Breast epithelium (tissue), 4 donors: ENCODE measurements at places on chromosomes 3 and 15. TPM values are rescaled to one million over a fixed set of nuclear protein-coding genes. Genes with fewer than 3 reads are reported as not detected.
A peak's percentile ranks its signal among the peaks of the same experiment; 100 is the strongest.

GRCh38 chr3:129615751-129616281, 9.3 kb upstream of the PLXND1 start:
- no peaks in the 10 kb centered on the region for H3K36me3 ChIP-seq
- H3K27ac ChIP-seq = no peak overlapping the region
- no peak for DNase-seq
- peaks cover 6% of the 10 kb centered on the region for H3K4me1 ChIP-seq
- no peaks in the 10 kb centered on the region for H3K27me3 ChIP-seq

Gene FANCD2OS
- not detected for total RNA-seq

- no peaks in the 10 kb centered on the region for H3K27me3 ChIP-seq
- H3K36me3 ChIP-seq = no peaks in the 10 kb centered on the region
- H3K27ac ChIP-seq = peak overlapping the region; percentile 68
- no peaks in the 10 kb centered on the region for H3K4me1 ChIP-seq
Measured at GRCh38 chr3:42819351-42819965, 10.2 kb downstream of the ACKR2 start.

Gene PDHB
- total RNA-seq = 57.1 TPM

Gene LIPC
- not detected for total RNA-seq

GRCh38 chr3:120143676-120144075, 49.4 kb upstream of the GSK3B start:
- no peak for DNase-seq
- H3K4me1 ChIP-seq = no peaks in the 10 kb centered on the region
- H3K36me3 ChIP-seq = no peaks in the 10 kb centered on the region
- H3K4me3 ChIP-seq = no peak overlapping the region

DNA sequence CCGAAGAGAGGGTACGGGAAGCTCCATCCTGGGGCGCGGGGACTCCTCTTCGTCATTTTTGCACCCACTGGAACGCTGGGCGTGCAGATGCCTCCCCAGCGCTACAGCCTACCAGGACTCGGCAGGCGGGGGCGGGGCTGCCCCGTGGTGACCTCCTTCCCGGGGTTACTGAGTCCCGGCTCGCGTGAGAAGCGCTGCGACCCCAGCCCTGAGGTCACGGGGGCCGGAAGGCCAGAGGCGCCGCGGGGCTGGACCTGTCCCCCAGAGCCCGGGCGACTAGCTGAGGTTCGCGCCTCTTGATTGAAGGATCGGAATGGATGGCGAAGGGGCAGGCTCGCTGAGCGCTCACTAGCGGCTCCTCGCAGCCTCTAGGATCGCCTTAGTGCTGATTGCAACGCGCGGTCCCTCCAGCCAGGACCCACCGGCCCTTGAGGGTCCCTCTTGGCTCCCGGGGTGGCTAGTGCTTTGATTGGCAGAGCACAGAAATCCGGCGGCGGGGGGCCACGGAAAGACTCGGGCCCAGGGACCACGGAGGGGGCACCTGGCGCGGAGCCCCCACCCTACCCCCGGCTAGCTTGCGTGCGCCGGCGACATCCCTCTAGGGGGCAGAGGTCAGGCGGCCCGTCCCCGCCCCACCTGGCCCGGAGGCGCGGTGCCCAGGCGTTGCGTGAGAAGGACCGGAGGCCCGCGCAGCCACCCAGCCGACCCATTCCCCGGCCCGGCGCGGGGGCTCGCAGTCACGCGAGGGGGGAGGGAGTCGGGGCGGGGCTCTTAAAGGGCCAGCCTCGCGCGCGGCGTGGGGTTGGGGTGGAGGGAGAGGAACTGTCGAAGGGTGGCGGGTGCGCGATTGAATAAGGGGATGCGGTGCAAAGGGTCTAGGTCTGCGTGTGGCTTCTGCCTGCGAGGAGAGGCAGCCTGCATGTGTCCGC, 781 bp upstream of the CYP1A1 start:
- no peak for DNase-seq
- peaks cover 25% of the 10 kb centered on the region for H3K27me3 ChIP-seq
- no peak overlapping the region for H3K27ac ChIP-seq
- no peaks in the 10 kb centered on the region for H3K36me3 ChIP-seq
- peak overlapping the region; percentile 67 for H3K4me3 ChIP-seq

DNA sequence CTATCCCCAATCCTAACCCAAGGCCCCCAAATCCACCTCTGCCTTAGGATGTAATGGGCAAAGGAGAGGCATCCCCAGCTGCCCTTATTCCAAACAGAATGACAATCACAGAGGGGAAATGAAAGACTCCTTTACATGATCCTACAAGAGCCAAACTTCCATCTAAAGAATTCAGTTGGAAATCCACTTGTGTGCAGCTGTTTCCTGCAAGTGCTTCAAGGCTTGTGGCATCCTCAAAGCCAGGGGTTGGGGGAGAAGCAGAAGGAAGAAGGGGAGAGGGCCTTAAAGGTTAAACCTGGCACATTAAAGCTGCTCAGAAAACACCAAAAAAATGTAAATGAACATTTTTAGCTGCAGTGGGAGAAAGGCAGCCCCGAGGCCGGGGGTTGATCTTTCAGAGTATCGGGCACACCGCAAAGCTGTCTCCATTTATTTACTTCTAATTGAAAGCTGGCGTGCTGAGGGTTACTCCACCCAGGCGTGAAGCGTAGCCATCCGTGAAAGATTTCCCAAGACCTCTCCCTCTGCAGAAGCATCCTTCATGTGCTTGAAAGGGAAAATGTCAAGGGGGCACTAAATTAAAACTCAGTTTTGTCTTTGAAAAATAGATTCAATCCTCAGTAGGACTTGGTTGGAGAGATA, 217.8 kb downstream of the SHQ1 start:
- no peak for DNase-seq
- H3K27me3 ChIP-seq = no peaks in the 10 kb centered on the region
- no peak overlapping the region for H3K27ac ChIP-seq
- no peak overlapping the region for H3K4me3 ChIP-seq
